Testis (tissue), 5 donors: ENCODE measurements at places on chromosomes 16 and 17. TPM values are rescaled to one million over a fixed set of nuclear protein-coding genes. Genes with fewer than 3 reads are reported as not detected.

DNA sequence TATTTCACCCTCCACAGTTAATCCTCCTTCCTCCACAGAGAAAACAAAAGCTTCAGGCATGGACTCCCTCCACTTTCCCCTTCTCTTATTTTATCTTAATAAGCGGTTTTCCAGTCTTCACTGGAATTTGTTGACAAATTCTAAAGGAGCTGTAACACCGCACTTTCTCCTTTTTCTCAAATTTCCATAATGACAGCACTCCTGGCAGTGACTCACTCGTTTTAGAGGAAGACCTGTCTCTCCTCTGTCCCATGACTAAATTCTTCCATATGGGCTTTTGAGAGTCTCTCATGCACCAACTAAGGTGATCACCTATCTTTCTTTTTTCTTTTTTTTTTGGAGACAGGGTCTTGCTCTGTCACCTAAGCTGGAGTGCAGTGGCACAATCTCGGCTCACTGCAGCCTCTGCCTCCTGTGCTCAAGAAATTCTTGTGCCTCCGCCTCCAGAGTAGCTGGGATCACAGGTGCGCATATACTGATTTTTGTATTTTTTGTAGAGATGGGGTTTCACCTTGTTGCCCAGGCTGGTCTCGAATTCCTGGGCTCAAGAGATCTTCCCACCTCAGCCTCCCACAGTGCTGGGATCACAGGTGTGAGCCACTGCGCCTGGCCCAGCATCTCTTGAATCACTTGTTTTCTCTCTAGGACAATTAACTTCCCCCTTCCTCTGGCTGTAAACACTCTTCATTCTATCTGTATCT, 7.7 kb downstream of the ITGAM start:
- no peak for DNase-seq

DNA sequence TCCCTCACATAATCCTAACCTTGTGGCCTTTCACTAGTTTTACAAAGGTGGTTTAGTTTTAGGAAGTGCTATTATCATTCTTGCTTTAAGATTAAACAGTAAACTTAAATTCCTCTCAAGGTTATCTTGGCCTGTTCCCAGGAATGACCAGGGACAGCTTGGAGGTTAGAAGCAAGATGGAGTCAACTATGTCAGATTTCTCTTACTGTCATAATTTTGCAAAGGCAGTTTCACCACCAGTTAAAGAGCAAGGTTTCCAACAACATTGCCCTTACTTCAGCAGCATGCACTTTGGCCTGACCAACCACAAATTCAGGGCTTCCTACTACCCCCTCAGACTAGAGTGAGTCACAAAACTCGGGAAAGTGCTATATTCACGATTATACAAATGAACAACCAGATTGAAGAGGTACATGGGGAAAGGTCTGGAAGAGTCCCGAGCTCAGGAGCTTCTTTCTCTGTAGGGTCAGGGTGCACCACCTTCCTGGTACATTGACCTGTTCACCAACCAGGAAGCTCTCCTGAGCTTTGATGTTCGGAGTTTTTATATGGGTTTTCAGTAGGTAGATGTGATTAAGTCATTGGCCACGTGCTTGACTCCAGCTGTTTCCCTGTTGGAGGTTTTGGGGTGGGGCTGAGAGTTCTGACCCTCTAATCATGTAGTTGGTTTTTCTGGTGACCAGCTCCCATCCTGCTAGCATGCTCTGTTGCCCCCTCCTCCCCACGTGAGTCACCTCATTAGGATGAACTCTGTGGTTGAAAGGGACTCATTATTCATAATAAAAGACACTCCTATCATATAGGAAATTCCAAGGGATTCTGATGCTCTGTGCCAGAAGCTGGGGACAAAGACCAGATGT, 19.4 kb downstream of the RHOT1 start:
- no peak for DNase-seq

DNA sequence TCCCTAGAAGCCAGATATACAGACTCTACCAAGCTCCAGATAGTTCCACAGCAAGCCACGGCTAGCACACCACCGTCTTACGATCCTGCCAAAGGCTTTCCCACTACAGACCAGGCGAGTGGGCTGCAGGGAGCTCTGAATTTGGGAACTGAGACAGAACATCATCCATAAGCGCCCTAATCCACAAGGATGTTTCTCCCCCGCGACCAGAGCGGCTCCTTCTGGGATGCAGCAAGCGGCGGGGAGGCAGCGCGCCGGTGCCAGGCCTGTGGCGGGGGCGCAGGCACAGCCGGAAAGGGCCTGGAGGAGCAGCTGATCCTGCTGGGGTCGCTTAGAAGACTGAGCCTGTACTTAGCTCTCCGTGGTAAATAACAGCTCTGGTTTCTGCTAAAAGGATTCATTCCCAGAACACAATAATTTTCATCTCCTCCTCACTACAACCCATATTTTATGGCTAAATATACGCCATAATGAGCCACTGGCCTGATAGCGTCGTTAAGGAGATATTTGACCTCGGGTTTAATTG, 16.2 kb upstream of the FOXF1 start:
- no peak for DNase-seq

GRCh38 chr17:41512546-41513167, 6.0 kb downstream of the KRT15 start:
- no peak for DNase-seq

DNA sequence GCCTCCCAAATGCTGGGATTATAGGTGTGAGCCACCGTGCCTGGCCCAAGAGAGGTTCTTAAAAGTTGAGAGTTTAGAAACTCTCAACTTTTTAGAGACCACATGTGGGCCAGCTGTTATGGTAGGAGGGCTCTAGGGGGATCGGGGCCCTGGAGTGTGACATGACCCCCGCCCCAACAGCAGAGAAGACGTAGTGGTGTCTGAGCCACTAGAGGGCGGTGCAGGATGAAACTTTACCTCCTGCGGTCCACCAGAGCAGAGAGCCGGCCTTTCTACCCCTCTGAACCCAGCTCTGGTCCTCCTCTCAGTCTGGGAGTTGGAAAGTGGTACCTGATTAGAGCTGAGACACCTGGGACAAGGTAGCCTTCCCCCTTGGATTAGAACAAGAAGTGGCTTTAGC, 7.4 kb downstream of the CDK5RAP3 start:
- peak; percentile 64 for DNase-seq

RCVRN gene
- total RNA-seq: 0.63 TPM

SALL1 gene
- 4.9 TPM for total RNA-seq

HOXB4 gene
- total RNA-seq: 1.8 TPM
